ENCODE measurements at places on chromosomes 6 and 20.

DNA sequence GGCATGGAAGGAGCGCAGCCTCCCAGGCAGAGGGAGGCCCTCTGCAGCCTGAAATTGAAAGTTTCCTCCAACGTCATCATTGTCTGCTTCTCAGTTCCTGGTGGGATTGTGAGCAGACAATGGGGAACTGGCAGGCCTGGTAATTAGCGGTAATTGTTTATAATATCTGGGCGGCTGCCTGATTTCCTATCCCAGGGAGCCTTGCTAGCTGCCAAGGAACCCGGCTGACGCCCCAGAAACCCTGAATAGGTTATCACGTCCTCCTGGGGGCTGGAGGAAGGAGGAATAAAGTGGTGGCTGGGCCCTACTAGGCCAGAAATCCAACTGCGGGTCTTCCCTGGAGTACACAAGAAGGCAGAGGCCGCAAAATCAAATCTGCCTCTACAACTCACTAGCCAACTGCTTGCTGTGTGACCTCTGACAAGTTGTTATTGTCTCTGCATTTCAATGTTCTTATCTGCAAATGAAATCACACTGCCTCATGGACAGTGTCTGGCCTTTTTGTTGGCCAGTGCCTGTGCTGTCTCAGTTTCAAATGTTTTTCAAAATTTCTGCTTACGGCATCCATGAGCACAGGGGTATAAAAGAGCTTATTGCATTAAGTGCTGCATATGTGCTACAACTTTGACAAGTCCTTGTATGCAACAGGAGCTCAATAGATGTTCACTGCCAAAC, 16.9 kb downstream of the KCNK15 start:
- DNase-seq: no peak

GRCh38 chr20:62355516-62355877, 11.6 kb downstream of the LAMA5 start:
- no peak for DNase-seq

DNA sequence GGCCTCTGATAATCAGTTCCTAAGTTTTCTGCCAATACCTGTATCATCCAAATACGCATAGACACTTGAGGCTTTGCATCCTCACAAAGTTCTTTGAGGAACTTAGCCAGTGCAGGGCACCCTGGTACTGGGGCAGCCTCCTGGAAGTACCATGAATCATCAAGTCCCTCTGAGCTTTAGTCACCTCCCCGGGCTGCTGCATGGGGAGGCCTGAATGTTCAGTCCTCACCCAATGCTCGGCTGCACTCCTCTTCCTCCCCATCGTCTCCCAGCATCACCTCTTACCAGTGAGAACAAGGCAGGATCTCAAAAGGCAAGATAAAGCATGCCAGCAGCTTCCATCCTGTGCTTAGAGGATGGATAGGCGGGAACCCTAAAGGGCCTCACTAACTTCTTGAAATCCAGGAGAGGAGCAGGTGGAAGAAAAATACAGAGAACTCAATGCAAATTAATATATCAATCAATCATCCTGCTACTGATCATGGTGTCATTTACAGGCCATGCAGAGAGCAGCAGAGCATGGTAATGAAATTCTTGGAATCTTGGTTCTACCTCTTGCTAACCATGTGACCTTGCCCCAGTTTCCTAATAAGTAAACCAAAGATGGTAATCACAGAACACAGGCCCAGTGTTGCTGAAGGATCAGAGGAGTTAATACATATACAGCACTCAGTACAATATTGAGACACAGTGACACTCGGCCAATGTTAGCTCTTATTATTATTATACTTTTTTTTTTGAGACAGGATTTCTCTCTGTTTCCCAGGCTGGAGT, 4.7 kb upstream of the CCN6 start:
- no peak for DNase-seq

DNA sequence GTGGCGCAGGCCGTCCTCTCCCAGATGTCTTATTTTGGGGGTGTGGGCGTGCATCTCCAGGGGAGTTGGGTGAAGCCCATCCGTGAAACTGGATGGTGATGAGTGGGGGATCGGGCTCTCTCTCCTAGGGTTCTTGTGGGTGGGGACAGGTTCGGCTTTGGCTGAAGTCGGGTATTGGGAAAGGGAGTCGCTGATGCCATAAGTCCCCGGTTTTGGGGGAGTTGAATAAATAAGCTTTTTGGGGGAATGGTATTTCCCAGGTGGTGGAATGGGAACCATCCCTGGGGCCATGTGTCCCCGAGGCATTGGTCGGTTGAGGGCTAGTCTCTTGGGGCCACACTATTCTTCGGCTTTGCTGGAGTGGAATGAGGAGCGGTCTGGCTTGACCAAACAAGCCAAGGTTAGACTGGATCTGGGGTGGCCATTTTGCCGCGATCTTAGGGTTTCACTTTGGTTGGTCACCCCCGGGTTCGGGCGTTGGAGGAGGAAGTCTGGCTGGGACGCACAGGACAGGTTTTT, 481 bp downstream of the ZNF133 start:
- DNase-seq: no peak

- DNase-seq: peak; percentile 50
Measured at GRCh38 chr20:2807019-2807418, 6.6 kb upstream of the CPXM1 start.

GRCh38 chr6:122116119-122116834, 283.2 kb upstream of the HSF2 start:
- no peak for DNase-seq

GRCh38 chr20:62409931-62410745, 3.1 kb upstream of the CABLES2 start:
- DNase-seq: no peak

GRCh38 chr6:28543651-28544610, 18.2 kb downstream of the GPX5 start:
- DNase-seq: no peak

GRCh38 chr20:63179687-63180568, 36.0 kb downstream of the YTHDF1 start:
- no peak for DNase-seq

GRCh38 chr20:38726804-38727606, 2.7 kb downstream of the SLC32A1 start:
- DNase-seq: no peak

DNA sequence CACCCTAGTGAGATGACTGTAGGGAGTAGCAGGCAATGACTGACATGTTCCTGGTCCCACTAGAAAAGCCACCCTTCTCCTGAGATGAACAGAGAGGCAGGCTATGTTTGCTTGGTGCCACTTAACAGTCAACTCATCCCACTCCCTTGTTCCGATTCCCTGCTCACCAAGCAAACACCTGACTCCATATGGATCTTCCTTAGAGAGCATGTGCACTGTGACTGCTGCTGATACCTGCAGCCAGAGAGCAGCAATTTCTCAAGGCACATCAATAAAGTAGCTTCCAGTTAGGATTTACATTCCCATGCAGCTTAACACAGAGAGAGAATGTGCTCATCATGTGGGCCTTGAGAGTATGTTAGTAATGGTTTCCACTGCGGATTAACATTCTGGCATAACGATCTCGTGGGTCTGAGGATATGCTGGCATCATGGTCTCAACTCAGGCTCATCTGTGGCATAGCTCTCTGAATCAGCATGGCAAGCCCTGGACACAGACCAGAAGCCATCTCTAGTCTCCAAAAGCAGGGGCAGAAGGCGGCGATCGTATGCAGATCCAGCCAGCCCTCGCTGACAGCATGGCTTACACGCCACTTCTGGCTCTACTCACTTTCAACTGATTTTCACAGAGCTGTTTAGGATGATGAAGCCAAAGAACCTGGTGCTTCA, 43.9 kb downstream of the ATXN1 start:
- no peak for DNase-seq
